Nephron progenitor cell (in vitro differentiated cells): ENCODE measurements at places on chromosomes 6 and 20.

DNA sequence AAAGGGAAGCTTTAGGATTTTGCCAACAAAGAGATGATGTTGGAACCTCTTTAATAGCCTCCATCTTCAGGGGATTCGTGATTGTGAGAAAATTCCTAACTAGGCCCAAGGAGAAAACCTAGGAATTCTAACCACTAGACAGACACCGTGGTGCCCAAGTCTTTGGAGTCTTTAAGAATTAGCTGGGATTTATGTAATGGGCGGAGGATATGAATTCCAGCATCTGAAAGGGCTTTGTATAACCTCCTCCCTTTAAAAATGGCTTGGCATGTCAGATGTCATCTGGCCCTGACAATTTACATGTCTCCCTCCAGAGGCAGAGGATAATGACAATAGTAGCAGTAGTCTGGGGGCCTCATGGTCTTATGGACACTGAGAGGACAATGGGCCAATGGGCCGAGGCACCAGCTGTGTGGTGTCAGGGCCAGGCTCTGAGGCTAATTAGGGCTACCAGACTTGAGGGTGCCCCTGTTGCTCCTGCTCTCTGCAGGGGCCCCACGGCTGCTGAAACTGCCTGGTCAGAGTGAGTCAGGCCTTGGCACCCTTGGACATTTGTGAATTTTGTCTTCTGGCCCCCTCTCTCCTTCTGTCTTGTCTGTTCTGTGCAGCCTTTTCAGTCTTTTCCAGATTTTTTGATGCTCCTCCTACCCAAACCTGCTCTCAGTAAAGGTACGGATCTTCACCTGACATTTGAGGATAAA lies 113.9 kb downstream of the EDN1 start:
- DNase-seq: no peak

DNA sequence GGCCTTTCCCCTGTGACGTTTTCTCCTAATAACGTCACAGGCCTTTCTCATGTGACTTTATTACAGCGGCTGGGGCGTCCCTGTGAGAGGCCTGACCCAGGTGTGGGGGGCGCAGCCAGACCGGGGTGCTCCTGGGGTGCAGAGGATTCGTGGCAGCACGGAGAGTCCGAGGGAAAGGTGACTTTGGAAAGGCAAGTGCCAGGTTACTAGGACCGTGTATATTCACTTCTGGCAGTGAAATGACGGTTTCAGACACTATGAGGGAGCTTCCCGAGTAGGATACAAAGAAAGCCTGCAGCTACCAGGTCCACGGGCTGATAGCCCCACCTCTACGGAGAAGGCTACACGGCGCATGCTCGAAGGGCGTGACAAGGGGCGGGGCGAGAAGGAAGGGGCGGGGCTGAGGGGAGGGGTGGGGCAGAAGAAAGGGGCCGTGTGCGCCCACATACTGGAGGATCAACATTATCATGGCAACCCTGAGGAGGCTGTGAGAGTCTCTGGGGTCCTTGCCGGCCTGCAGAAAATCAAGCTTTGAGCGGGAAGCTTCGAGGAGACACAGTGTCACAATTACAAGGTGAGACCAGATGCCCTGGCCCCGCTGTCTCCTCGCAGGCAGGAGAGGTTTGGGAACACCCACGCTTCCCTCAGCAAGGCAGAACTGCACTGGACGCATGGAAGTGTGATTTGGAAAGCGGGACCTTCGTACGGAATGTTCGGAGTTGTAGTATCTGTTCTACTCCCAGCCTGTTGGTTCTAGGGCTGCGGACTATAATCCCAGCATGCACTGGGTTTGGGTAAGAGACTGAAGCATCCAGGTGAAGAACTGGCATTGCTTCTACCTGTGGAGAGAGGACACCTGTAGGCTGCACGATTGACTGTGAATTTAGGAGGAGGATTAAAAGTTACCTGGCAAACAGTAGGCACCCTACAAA lies 54.4 kb upstream of the ZNF337 start:
- DNase-seq: no peak

DNA sequence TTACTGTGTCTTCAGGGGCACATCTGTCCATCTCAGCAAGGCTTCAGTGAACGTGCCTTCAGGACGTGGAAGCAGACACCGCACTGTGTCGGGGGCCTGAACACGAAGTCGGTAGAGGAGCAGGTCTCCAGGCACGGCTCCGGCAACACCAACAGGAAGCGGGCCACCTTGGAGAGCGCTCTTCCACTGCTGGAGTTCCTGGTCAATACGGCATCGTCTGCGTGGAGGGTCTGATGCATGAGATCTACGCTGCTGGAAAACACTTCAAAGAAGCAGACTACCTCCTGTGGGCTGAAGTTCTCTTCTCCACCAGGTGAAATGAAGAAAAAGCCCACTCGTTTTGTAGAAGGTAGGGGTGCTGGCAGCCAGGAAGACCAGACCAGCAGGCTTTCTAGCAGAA lies 69.3 kb upstream of the SLCO4A1 start:
- DNase-seq: no peak

DNA sequence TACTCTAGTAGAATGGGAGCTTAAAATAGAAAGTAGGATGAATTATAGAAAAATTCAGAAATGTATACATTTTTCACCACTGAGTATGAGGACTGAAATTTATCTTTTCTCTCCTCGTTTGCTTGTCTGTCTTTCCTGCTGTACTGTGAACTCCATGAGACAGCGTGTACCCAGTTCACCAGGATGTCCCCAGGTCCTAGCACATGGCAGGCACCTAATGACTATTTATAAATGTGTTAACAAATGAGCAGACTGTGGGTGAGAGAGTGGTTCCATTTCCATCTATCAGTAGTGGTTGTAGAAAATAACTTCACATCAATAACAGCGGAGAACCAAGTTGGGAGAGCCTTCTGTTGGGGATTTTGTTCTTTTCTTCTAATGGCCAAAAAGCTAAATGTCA lies 106.3 kb downstream of the NUS1 start:
- DNase-seq: no peak

GRCh38 chr6:52301326-52301725 lies 16.8 kb upstream of the MCM3 start:
- no peak for DNase-seq

DNA sequence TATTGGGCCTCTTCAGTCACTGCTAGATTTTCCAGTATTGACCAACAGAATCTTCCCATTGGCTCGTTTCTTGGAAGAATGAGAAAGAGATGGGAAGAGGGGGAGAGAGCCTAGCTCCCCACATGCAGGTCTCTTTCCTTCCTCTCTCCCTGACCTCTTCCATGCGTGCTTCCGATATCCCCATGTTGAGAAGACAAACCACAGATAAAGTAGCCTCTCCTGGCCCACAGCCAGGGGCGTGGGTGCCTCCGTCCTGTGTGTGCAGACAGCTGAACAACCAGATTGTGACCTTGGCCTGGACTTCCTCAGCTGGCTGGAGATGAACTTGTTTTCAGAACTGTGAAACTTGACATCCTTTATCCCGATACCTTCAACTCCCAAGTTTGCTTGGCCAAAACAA lies 71.0 kb downstream of the EDN3 start:
- DNase-seq: no peak

GRCh38 chr6:4545893-4546292 lies 230.3 kb upstream of the CDYL start:
- no peak for DNase-seq

DNA sequence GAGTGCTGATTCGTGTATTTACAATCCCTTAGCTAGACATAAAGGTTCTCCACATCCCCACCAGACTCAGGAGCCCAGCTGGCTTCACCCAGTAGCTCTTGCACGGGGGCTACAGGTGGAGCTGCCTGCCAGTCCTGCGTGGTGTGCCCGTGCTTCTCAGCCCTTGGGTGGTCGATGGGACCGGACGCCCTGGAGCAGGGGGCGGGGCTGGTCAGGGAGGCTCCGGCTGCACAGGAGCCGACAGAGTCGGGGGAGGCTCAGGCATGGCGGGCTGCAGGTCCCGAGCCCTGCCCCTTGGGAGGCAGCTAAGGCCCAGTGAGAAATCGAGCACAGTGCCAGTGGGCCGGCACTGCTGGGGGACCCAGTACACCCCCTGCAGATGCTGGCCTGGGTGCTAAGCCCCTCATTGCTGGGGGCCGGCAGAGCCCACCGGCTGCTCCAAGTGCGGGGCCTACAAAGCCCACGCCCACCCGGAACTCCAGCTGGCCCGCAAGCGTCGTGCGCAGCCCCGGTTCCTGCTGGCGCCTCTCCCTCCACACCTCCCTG lies 48.9 kb upstream of the UST start:
- DNase-seq: no peak

DNA sequence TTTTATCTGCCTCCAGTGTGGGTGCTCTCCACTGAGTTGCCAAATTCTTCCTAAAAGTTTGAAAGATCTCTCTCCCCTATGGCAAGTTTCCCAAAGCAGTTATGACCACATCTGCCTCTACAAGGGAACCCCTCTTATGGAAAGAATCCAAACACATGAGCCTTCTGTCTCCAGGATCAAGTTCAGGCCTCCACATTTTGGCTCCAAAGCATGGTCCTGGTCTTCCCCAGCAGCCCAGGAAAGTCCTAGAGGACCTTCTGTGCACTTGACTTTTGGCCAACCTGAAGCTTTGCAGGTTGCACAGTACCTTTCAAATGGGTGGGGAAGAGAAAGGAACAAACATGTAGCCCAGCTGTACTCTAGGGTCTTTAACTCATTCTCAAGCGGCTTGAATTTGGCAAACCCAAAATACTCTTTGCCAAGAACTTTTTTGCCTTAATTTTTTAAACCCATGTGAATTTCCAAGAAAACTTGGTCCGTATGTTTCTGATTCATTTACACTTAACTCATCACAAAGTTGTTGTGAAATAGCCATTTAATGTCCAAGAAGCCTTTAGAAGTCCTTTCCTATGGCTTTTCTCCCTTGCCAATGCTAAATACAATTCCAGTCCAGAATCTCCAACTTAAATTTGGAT lies 240.1 kb upstream of the TBX18 start:
- DNase-seq: no peak

- no peak for DNase-seq
Measured at GRCh38 chr6:129033180-129033579, 150.2 kb downstream of the LAMA2 start.

DNA sequence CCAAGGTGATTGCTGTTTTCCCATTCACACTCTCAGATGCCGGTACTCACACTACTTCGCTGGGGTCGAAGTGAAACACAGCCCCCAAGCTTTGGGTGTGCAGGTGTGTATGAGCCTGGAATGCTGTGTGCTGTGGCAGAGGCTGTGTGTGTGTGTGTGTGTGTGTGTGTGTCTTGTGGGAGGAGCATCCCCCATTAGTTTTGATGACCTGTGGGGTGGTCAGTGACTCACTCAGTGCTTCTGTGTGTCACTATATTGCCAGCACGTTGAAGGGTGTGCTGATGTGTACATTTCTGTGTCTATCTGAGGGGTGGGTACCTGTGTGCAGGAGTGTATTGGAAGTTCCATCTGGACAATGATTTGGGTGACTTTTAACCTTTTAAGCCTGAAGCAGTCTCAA lies 5.0 kb upstream of the SLC12A5 start:
- DNase-seq: no peak

DNA sequence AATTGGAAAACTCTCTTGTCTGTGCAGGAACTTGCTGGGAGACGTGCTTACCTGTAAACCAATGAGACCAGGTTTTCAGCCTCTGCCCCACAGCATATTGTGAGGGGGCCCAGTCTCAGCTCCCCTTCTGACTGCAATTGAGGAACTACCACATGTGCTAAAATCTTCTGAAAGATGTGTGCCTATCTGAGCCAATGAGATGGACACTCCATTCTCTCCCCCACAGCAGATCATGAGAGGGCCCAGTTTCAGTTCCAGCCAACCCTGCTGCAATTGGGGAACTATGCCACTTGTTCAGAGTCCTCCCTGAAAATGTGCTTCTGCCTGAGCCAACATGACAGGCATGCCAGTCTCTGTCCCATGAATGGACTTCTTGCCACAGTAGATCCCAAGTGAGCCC lies 20.9 kb upstream of the PI3 start:
- no peak for DNase-seq

- no peak for DNase-seq
Measured at GRCh38 chr6:155108070-155108820, 113.1 kb downstream of the TIAM2 start.

DNA sequence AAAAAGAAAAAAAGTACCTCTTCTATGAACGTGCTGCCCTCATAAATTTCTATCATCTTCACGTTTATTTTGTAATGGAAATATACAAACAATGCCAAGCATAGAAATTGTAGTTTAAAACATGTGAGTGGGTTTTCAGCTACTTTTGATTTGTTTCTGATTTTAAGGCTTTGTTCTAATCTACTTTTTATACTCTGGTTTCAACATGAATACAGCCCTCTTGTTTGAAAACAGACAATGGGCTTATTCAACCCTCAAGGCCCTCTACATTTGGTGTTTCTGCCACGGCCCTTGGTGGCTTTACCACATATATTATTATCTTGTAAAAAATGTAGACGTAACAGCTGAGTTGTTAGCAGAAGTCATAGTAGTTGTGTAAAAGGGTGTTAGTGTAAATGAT lies 153.9 kb downstream of the SOX4 start:
- DNase-seq: no peak

- DNase-seq: no peak
Measured at GRCh38 chr6:138787138-138787537, 8.7 kb upstream of the ECT2L start.

- no peak for DNase-seq
Measured at GRCh38 chr6:144844596-144844995, 559.5 kb downstream of the UTRN start.

GRCh38 chr6:28347119-28347518 lies 2.6 kb upstream of the ZKSCAN3 start:
- no peak for DNase-seq

DNA sequence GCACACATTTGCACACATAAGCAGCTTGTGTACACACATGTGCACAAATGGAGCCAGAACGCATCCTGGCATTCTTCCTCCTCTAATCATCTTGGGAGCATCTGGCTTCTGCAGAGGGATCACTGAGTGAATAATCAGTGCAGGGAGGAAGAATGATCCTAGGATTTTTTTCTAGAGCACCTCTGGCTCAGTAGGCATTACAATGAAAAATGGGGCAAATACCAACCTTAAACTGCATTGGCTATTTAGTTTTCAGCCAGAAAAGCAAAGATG lies 205.7 kb upstream of the TCF21 start:
- no peak for DNase-seq

DNA sequence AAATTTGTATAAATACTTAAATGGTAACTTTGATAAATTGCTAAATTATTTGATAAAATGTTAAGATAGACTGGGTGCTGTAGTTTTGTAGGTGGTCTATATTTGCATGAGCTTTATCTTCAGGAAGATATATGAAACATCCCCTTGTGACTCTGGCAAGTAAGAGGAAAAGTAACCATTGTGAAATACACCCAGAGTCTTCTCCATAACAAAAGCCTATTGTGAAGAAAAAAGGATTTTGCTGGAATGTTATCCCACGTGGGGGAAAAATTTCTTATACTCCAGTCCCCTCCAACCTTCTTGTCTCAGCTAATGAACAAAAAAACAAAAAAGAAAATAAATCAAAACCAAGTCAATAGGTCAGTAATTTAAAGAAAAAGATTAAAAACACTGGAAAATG lies 600.7 kb downstream of the HDGFL1 start:
- DNase-seq: no peak
